ENCODE measurements at places on chromosomes 7 and 10.

DNA sequence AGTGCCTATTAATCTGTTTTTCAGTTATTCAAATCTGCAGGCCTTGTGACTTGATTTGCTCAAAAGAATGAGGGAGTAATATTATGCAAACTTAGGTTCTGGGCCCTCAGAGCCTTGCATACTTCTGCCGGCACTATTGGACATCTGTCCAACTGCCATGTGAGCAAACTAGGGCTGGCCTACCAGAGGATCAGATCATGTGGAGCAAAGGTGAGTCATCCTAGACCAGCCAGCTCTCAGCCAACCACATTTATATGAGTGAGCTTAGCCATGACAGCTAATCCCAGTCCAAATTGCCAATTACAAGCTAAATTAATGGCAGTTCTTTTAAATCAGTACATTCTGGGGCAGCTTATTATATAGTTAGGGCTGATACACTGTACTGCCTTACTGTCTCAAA, 69.6 kb downstream of the SDHAF3 start:
- H3K27ac ChIP-seq = no peak overlapping the region
- 0 out of 2 replicates have a peak, but pooled peaks cover under 1% of the 10 kb centered on the region for H3K36me3 ChIP-seq
- no peak for DNase-seq
- H3K4me1 ChIP-seq = peaks cover 13% of the 10 kb centered on the region
- H3K27me3 ChIP-seq = no peaks in the 10 kb centered on the region

DNA sequence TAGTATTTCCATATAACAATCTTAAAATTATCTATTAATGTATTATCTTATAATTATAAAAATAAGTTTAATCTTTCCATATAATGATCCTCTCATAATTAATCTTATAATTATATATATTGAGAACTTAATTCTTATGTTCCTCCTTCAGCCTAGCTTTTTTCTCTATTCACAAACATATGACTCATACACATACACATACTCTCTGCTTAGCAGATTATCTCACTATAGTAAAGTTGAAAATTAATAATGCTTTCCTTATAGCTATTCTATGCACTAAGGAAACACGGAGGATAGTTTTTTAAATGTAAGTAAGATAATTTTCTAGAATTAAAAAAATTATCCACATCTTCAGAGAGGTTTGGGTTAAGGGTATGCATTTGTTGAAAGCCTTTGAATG, 47.7 kb upstream of the ITGB8 start:
- no peak for DNase-seq
- no peak overlapping the region for H3K27ac ChIP-seq
- no peaks in the 10 kb centered on the region for H3K27me3 ChIP-seq
- H3K4me1 ChIP-seq = no peaks in the 10 kb centered on the region
- H3K4me3 ChIP-seq = no peak overlapping the region

GRCh38 chr7:1864161-1864940, 194.3 kb downstream of the ELFN1 start:
- H3K4me3 ChIP-seq = no peak overlapping the region
- no peaks in the 10 kb centered on the region for H3K27me3 ChIP-seq
- peaks cover 19% of the 10 kb centered on the region for H3K4me1 ChIP-seq

- H3K36me3 ChIP-seq = no peaks in the 10 kb centered on the region
- no peak overlapping the region for H3K4me3 ChIP-seq
- no peaks in the 10 kb centered on the region for H3K27me3 ChIP-seq
- no peak for DNase-seq
Measured at GRCh38 chr7:41691286-41692190, 11.4 kb downstream of the INHBA start.

GRCh38 chr10:3263082-3263481, 90.5 kb upstream of the PITRM1 start:
- H3K36me3 ChIP-seq = no peaks in the 10 kb centered on the region
- no peaks in the 10 kb centered on the region for H3K27me3 ChIP-seq
- H3K4me3 ChIP-seq = no peak overlapping the region
- no peaks in the 10 kb centered on the region for H3K4me1 ChIP-seq
- H3K27ac ChIP-seq = no peak overlapping the region
- no peak for DNase-seq

- DNase-seq = no peak
- no peak overlapping the region for H3K4me3 ChIP-seq
- H3K36me3 ChIP-seq = no peaks in the 10 kb centered on the region
- H3K4me1 ChIP-seq = no peaks in the 10 kb centered on the region
Measured at GRCh38 chr7:151104411-151105235, 18.3 kb downstream of the AGAP3 start.

- H3K27me3 ChIP-seq = no peaks in the 10 kb centered on the region
- H3K27ac ChIP-seq = no peak overlapping the region
- no peaks in the 10 kb centered on the region for H3K36me3 ChIP-seq
- H3K4me1 ChIP-seq = no peaks in the 10 kb centered on the region
- H3K4me3 ChIP-seq = no peak overlapping the region
- DNase-seq = no peak
Measured at GRCh38 chr7:105643384-105643783, 62.1 kb upstream of the EFCAB10 start.

DNA sequence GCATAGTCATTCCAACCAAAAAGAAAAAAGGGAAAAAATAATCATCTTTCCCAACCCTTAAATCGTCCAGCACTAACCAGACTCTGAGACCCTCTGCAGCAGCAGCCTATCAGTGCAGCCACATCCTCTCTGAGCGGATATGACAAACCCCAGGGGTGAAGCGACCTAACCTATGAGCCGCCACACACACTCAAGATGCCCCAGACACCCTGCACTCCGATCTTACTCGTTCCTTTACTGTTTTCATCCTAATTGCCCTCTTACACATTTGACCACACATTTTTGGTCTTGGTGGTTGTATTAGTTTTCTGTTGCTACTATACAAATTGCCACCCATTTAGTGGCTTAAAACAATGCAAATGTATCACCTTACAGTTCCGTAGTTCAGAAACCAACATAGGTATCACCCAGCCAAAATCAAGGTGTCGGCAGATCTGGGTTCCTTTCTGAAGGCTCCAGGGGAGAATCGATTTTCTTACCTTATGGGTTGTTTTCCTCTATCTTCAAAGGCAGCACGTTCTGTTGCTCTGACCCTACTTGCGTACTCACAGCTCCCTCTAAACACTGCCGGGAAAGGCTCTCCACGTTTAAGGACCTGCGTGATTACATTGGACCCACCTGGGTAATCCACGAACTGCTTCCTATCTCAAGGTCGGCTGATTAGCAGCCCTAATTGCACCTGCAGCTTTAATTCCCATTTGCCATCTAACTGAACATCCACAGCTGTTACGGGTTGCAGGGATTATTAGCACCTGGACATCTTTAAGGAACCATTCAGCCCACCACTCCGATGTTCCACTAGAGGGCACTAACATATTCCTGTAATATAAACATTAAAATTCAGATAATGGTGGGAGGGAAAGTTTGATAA, 37.3 kb upstream of the PRSS1 start:
- no peaks in the 10 kb centered on the region for H3K36me3 ChIP-seq
- no peak overlapping the region for H3K4me3 ChIP-seq
- H3K27ac ChIP-seq = no peak overlapping the region
- H3K4me1 ChIP-seq = no peaks in the 10 kb centered on the region
- no peaks in the 10 kb centered on the region for H3K27me3 ChIP-seq

GRCh38 chr7:329691-330281, 39.8 kb downstream of the FOXL3 start:
- no peaks in the 10 kb centered on the region for H3K36me3 ChIP-seq
- no peak for DNase-seq
- H3K4me1 ChIP-seq = no peaks in the 10 kb centered on the region
- no peak overlapping the region for H3K27ac ChIP-seq

GRCh38 chr10:49751636-49752510, 10.2 kb downstream of the OGDHL start:
- H3K4me3 ChIP-seq = no peak overlapping the region
- H3K36me3 ChIP-seq = no peaks in the 10 kb centered on the region
- no peak for DNase-seq
- no peak overlapping the region for H3K27ac ChIP-seq
- H3K4me1 ChIP-seq = no peaks in the 10 kb centered on the region

DNA sequence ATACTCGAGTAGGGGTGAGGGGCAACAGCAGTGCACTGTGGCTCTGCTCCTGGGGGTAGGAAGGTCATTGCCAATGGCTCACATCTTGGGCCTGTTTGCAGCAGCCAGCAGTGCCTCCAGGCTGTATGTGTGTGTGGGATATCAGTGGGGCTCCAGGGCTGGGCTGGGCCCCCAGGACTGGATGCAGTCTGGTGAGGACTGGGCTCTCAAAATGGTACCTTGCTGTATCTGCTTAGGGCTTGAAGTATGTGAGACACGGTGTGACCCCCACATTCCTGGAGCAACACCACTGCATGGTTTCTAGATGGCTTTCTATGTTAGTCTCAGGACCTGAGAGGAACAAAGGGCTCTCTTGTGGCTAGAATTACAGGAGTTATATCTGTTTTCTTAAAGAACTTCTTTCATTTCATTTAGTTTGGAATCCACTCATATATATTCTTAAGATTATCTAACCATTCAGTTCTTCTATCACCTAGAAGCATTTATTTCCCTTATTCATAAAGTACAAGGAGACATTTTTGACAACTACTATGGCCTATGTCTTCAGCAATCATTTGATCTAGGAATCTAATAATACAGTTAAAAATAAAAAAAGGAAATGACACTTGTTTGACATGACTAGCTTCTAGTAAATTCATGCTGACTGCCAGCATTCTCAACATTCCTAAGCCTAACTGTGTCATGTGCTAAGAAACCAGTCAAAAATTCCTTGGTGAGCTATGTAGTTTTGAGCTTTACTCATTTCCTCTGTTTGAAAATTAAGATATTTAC, 443.2 kb upstream of the SEMA3A start:
- no peaks in the 10 kb centered on the region for H3K36me3 ChIP-seq
- no peak overlapping the region for H3K4me3 ChIP-seq
- DNase-seq = no peak
- no peaks in the 10 kb centered on the region for H3K4me1 ChIP-seq
- H3K27ac ChIP-seq = no peak overlapping the region

GRCh38 chr10:33087922-33088321, 129.9 kb upstream of the ITGB1 start:
- no peaks in the 10 kb centered on the region for H3K36me3 ChIP-seq
- no peak overlapping the region for H3K4me3 ChIP-seq
- no peak overlapping the region for H3K27ac ChIP-seq
- DNase-seq = no peak
- peaks cover 47% of the 10 kb centered on the region for H3K4me1 ChIP-seq

DNA sequence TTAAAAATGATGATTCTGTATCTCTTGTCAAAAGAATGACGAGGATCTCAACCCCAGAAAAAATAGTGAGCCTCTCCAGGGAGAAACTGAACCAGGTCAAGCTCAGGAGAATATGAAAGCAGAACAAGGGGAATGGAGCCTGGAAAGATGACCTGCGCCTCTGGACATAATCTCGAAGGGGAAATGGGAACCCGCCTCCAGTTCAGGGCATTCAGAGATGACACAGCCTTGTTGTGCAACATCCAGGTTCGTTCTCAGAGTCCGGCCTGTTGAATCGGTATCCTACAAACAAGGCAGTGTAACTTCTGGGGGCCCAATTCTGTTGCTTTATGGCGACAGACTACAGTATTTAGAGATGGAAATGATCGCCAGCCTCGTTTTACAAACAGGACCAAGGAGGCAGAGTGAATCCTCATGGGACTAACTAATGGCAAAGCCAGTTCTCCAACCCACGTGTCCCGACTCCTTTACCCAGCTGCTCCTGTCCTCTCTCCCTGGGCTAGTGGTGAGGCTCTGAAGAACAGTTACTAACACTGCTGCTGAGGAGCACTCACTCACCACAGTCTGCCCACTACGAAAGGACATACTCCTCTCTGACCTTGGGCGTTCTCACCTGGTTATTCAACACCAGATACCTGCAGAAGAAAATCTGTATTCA, 67.6 kb downstream of the JAZF1 start:
- no peaks in the 10 kb centered on the region for H3K27me3 ChIP-seq
- no peak overlapping the region for H3K4me3 ChIP-seq
- H3K4me1 ChIP-seq = no peaks in the 10 kb centered on the region
- DNase-seq = no peak

GRCh38 chr10:73969224-73969841, 28.6 kb upstream of the VCL start:
- no peak overlapping the region for H3K4me3 ChIP-seq
- no peak overlapping the region for H3K27ac ChIP-seq
- no peaks in the 10 kb centered on the region for H3K36me3 ChIP-seq
- DNase-seq = no peak

DNA sequence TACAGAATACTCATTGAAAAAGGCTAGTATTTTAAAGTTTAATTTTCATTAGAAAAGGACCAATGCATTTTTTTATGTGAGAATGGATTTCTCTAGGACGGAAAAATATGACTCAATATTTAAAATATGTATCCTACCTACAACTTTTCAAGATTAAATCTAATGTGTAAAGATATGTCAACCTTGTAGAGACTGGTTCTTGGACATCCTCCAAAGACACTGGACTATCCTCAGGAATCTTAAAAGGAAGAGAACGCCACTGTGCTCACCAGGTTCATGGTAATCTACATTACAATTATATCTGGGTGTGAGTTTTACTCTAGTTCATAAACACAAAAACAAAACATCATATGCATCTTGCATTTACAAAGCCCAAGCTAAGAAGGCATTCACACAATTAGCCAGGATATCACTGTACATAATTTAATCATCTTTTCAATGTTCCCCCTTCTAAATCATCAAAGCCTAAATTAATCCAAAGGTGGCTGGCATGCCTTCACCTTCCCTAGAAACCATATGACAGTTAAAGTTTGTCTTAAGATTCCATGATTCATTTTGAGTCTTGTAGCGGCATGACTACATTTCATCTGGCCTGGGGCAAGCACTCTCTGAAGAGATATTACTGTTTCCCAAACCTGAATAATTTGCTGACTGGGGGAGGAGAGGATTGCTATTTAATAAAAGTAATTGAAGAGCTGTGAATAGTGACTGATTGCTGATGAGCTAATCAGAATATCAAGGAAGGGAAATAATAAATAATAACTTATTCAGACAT, 12.0 kb downstream of the SGCE start:
- DNase-seq = no peak
- no peaks in the 10 kb centered on the region for H3K4me1 ChIP-seq
- H3K27me3 ChIP-seq = no peaks in the 10 kb centered on the region
- H3K27ac ChIP-seq = no peak overlapping the region
- no peak overlapping the region for H3K4me3 ChIP-seq

Measured in Karpas-422 (cell line).